Fibroblast of the aortic adventitia (primary cell): ENCODE measurements at places on chromosomes 11 and 22.

- DNase-seq = no peak
Observed at GRCh38 chr22:46742576-46743221, 4.6 kb upstream of the CERK start.

- no peak for DNase-seq
Observed at GRCh38 chr22:49783036-49783746, 44.5 kb downstream of the BRD1 start.

DNA sequence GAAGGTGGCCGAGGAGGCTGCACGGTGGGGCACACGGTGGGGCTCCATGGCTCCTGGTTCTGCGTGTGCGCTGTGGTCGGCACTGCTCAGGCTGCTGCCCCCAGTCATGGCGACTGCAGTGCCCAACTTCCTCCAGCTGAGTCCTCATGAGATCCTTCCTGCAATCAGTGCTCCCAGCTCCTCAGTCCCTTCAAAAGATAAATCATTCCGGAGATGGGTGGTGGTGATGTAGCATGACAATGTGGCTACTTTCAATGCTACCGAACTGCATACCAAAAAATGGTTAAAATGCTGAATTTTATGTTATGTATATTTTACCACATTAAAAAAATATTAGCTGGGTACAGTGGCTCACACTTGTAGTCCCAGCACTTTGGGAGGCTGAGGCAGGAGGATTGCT, 14.1 kb upstream of the VPREB1 start:
- DNase-seq = no peak

DNA sequence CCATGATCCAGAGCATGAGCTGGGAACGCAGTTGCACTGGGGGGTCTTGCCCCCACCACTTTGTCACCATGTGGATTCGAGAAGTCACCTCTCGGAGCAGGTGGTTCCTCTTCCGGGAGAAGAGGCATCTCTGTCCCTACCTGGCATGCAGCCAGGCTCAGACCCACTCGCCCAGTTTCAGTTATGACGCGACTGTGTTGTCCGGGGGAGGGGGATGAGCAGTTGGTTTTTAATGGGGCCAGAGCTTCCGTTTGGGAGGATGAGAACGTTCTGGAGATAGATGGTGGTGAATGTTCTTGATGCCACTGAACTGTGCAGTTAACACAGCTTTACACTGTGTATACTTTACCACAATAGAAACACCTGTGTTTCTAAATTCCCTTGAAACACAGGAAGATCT, 41.5 kb downstream of the DHCR7 start:
- DNase-seq = no peak

- DNase-seq = no peak
Observed at GRCh38 chr11:69416762-69417698, 64.4 kb upstream of the LINC01488 start.

GRCh38 chr11:14687943-14688627, 44.5 kb downstream of the PDE3B start:
- no peak for DNase-seq

- DNase-seq = no peak
Observed at GRCh38 chr11:69427337-69427736, 54.1 kb upstream of the LINC01488 start.

DNA sequence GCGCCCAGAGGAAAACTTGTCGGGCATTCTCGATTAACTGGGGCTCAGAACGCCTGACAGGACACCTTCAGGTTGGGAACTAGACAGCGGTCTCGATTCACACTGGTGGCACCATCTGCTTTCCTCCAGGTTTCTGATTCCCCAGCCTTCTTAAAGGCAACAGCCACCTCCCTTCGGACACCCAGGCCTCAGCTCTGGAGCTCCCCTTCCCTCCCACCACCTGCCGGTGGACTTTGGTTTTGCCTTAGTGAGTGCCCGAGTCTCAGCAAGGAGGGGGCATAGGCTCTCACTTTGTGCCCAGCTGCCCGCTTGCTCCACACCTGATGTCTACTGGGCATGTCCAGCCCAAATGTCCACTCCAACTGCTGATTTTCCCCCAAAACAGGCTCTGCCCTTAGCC, 110.4 kb upstream of the PARVA start:
- DNase-seq = no peak

DNA sequence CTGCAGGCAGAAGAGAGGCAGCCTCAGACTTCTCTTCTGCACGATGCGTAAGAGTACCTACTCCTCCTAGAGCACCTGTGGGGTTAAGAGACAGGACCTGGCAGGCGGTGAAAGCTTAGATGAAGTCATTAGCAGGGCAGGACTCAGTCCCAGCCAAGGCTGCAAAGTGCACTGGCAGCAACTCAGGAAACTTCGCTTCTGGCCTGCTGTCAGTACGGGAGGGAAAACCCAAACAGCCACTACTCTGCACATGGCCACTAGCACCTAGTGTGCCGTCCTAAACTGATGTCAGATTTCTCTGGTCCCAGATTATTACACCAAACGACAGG, 8.8 kb upstream of the KLHL35 start:
- no peak for DNase-seq

- no peak for DNase-seq
Observed at GRCh38 chr11:86183694-86184093, 60.9 kb upstream of the EED start.

DNA sequence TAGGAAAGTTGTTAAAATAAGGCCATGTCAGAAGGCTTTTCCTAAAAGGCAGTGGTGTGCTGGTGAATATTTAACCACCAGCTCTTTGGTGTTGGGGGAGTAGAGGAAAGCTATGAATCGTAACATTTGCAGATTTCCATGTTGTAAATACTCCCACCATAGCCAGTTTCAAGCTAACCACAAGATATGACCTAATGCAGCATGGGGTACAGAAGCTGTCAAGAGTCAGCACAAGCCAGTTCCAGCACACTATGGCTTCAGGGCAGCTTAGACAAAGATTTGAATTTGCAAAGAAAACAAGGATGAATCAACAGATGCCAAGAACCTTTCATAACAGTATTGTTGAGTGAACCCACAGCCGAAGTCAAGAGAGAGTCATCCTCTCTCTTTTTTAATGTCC, 40.0 kb downstream of the COMMD9 start:
- DNase-seq = peak; percentile 77

DNA sequence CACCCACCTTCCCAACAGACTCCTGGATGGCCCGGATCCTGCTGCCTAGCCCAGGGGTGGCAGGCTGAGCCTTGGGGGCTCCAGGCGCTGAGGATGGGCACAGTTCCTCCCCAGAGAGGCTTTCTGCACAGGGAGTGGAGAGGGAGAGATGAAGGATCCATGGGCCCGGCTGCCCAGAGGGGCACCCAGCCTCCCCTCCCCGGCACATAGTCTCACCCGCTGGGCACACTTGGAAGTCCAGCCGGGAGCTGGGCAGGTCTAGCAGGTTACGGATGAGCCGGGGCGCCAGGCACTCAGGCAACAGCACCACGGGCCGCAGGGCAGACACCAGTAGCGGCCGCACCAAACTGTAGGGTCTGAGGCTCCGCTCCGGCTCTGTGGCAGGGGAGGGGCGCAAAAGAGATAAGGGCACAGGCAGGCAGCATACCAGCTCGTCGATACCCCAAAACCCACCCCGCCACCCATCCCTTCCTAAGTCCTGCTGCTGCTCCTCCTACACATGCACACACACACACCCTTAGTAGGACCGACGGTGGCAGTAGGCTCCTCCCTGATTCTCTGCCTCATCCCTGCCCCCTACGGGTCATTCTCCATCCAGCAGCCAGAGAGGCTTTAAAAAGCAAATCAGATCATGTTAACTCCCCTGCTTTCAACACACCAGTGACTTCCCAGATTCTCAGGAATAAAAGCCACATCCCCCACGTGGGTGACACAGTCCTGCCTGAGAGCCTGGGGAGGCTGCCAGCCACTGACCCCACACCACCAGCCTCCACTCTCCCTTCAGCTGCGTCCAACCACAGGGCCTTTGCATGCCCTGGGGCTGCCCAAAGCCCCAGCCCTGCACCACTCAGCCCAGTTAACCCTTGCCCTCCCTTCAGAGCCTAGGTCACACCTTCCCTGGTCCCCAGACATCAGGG, 6.5 kb upstream of the MFNG start:
- peak; percentile 35 for DNase-seq

GRCh38 chr11:40716344-40717130, 742.9 kb downstream of the LRRC4C start:
- no peak for DNase-seq

DNA sequence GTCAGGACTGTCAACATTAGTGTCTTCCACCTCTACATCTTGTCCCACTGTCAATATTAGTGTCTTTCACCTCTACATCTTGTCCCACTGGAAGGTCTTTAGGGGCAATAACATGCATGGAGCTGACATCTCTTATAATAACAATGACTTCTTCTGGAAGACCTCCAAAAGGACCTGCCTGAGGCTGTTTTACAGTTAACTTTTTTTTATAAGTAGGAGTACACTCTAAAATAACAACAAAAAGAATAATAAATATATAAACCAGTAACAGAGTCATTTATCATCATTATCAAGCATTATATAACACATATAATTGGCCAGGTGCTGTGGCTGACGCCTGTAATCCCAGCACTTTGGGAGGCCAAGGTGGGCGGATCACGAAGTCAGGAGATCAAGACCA, 57.5 kb downstream of the PAK1 start:
- DNase-seq = no peak

GRCh38 chr11:114774599-114775361, 96.5 kb downstream of the NXPE2 start:
- DNase-seq = no peak

DNA sequence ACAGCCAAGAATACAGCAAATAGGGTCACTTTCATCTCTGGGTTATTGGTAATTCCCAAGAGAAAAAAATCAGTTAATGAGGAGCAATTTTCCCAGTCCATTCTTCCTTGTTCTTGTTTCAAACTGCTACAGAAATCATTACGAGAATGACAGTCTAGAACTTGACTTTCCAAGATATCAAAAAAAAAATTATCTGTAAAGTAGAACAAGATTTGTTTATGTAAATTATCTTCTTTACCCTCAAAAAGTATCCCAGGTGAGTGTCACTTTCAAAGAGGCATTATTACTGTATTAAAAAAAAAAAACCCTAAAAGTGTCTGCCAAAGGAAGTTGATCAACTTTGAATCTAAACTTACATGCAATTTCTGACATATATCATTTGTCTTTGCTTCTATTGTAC, at the start of gene OR5W2:
OR5W2 (minus strand) TSS at position 101 of the 400 bp plus-strand sequence; CDS start at position 101, 0 bp downstream.
- no peak for DNase-seq

- DNase-seq = no peak
Observed at GRCh38 chr22:39907605-39908097, 6.8 kb downstream of the GRAP2 start.

GRCh38 chr11:125382314-125382791, 113.7 kb downstream of the FEZ1 start:
- no peak for DNase-seq

DNA sequence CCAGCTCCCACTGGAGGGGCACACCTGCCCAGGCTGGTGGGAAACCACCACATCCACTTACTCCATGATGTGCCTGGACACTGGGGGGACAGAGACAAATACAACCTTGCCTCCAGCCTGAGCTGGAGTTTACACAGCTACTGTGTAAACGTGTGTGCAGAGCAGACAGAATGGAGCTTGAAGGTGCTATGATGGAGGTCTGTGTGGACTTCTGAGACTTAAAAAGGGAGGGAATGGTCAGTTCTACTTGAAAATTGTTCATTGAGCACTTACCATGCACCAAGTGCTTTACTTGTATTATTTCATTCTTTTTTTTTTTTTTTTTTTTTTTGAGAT, 11.2 kb downstream of the CDCA5 start:
- DNase-seq = no peak

DNA sequence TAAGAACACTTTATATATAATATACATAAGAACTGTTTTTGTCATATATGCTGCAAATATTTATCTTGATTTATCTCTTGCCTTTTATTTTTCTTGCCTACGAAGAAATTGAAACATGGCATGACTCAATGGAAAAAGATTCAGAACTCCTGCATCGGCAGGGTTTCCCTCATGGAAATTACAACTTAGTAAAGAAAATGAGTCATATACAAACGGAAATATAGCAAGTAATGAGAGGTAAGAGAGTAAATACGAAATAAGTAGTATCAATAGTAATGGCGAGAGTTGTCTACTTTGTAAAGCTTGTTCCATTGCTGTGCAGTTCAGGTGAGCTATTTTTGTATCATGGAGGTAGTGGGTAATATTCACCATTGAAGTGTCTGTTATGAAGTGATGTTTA, 350.4 kb downstream of the DDX10 start:
- peak; percentile 59 for DNase-seq

GRCh38 chr11:119659971-119660723, 68.9 kb downstream of the NECTIN1 start:
- DNase-seq = no peak

GRCh38 chr11:83037877-83038276, 33.8 kb downstream of the RAB30 start:
- DNase-seq = peak; percentile 51

DNA sequence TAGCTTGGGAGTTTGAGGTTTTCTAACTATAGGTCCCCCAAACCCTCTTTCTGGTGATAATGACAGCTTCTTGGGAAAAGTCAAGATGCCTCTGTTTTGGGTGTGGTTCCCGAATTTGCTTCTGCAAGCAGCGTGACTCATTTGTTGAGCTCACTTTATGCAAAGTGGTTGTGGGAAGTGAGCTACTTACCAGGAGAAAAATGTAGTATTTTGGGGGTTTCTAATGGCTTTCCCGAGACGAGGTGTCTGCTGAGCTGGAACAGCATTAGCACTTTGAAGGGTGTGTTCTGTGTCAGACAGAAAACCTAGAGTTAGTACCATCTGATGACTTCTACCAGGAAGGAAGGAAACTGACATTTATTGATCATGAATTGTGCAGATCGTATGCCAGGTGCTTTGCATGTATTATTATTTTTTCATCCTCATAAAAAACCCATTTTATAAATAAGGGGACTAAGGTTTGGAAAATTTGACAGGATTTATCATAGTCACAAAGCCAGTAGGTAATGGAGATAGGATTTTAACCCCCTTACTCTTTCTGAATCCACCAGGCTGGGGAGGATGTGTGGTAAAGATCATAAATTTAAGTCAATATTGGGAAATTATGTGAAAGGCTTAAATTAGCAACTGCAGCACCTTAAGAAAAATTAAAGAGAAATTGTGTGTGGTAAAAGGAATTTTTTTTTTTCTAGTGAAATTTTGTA, 108.8 kb upstream of the CD44 start:
- DNase-seq = peak; percentile 72

DNA sequence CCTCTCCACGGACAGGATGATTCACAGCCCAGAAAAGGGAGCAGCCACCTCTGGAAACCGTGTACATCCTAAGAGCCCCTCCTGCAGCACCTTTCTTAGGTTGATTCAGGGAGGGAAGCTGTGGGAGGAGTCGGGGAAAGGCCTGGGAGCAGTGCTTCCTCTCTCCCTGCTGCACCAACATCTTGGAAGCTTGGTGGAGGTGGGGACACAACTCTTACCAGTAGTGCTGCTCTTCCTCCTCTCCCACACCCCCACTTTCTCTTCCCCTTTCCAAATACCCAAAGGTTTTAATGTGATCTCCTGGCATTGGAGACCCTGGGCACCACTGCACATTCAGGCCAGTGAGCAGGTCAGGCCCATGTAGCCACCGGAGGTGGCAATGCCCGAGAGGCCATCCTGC, 46.4 kb upstream of the HORMAD2 start:
- no peak for DNase-seq

- DNase-seq = peak; percentile 15
Observed at GRCh38 chr11:86186386-86186785, 58.2 kb upstream of the EED start.
